Immature natural killer cell (primary cell): ENCODE measurements at places on chromosomes 6 and 20.
A peak's percentile ranks its signal among the peaks of the same experiment; 100 is the strongest.

DNA sequence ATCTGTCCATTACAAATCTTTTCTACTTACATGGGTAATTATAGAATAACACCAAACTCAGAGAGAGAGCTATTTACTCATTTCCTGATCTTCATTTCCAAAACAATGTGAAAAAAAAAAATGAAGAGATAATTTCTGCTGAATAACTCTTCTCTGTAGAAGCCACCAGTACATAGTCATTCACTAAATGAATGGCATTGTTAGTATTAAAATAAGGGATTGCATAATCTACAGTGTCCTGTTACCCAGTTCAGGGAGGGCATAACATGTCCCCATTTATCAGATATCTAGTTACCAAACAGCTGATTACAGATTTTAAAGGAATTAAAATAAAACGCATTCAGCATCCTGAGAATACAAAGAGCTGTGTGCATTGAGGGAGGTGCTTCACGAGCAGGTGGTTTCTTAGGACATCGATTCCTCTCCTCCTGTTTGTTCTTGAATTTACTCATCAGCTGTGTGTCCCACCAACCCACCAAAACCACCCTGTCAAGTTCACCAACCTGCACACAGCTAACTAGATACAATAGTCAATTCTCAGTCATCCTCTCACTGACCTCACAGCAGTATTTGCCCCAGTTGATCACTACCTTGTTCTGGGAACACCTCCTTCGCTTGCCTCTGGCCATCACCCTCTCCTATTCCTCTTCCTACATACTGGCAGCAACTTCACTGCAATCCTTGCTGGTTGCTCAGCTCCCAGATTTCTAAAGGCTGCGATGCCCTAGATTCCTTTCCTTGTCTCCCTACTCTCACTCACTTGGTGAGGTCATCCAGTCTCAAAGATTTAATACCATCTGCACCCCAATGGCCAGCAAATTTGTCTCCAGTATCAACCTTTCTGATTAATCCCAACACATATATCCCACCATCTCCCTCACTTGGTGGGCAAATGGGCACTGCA, 18.7 kb downstream of the CNKSR3 start:
- H3K27ac ChIP-seq, result no peak overlapping the region
- no peaks in the 10 kb centered on the region for H3K36me3 ChIP-seq
- H3K4me1 ChIP-seq, result no peaks in the 10 kb centered on the region
- peaks cover 2% of the 10 kb centered on the region for H3K27me3 ChIP-seq
- H3K4me3 ChIP-seq, result no peak overlapping the region

- no peak overlapping the region for H3K4me3 ChIP-seq
- DNase-seq, result no peak
- no peaks in the 10 kb centered on the region for H3K36me3 ChIP-seq
- no peaks in the 10 kb centered on the region for H3K4me1 ChIP-seq
- H3K27me3 ChIP-seq, result no peaks in the 10 kb centered on the region
Measured at GRCh38 chr6:51711876-51712275, 375.5 kb downstream of the PKHD1 start.

GRCh38 chr6:11033825-11034224, 10.3 kb downstream of the ELOVL2 start:
- DNase-seq, result no peak
- no peaks in the 10 kb centered on the region for H3K36me3 ChIP-seq
- H3K27me3 ChIP-seq, result peaks cover 24% of the 10 kb centered on the region

- no peak for DNase-seq
- no peaks in the 10 kb centered on the region for H3K36me3 ChIP-seq
- no peak overlapping the region for H3K27ac ChIP-seq
- no peak overlapping the region for H3K4me3 ChIP-seq
- H3K4me1 ChIP-seq, result no peaks in the 10 kb centered on the region
Measured at GRCh38 chr6:130620338-130620781, 206.8 kb upstream of the SMLR1 start.

DNA sequence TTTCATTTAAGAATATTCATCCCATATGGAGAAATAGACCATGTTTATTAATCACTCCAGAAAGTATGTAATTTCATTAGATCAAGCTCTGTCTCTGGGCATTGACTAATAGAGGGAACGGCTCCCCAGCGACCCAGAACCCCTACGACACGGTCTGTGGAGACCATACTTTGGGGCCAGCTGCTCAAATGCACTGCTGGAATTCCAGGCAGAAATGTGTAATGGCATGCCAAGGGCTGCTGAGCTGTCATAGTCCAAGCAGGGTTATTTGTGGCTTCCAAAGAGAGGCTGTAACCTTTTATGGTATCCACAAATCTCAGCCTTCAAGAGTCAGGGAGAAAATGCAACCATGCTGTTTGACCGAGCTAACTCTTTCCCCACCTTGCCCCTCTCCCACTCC, 755.8 kb downstream of the DHX35 start:
- no peaks in the 10 kb centered on the region for H3K4me1 ChIP-seq
- H3K4me3 ChIP-seq, result no peak overlapping the region
- H3K36me3 ChIP-seq, result no peaks in the 10 kb centered on the region
- no peaks in the 10 kb centered on the region for H3K27me3 ChIP-seq
- no peak for DNase-seq
- no peak overlapping the region for H3K27ac ChIP-seq

DNA sequence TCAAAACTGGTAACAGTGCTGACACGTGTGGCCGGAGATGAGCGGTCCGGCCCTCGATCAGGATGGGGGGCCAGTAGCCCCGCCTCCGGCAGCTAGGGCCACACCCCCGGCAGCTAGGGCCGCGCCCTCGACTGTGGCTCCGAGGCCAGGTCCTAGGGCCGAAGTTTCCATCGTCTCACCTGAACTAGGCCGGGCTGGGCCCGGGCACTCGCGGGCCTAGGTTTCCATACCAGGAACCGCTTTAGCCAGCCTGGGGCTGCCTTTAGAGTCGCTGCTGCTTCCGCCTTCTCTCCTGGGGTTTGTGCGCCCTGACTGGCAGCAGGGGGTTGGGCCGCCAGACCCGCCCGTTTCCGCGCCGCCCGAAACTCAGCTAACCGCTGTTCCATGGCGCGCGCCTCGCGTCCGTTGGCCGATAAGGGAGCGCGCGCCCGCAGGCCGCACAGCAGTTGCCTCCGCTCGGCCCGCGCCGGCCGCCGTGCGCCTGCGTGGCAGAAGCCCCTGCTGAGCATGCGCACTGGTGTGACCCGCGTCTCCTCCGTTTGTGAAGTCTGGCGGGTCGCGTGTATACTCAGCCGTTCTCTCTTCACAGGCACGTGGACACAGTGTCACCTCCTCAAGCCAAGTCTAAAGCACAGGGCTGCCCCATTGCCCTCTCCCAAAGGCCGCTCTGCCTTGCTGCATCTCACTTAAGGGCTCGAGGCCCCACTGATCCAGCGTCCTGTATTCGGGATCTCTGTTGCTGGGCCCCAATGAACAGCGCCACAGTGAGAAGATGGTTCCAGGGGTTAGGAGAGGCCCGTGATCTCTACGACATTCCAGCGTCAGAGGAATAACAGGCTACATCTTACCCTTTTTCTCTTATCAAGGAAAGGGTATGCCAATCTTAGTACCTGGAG, at the start of gene SAYSD1:
Gene SAYSD1 (minus strand): TSS at position 483 of the 896 bp plus-strand sequence. CDS start 97 bp downstream, at position 386.
- DNase-seq, result peak; percentile 96
- H3K4me1 ChIP-seq, result peaks cover 14% of the 10 kb centered on the region
- peak within 1 kb of the TSS; percentile 99 for H3K27ac ChIP-seq
- H3K4me3 ChIP-seq, result peak within 1 kb of the TSS; percentile 95
- peaks cover 7% of the 10 kb centered on the region for H3K27me3 ChIP-seq
- H3K36me3 ChIP-seq, result peaks cover 15% of the 10 kb centered on the region

DNA sequence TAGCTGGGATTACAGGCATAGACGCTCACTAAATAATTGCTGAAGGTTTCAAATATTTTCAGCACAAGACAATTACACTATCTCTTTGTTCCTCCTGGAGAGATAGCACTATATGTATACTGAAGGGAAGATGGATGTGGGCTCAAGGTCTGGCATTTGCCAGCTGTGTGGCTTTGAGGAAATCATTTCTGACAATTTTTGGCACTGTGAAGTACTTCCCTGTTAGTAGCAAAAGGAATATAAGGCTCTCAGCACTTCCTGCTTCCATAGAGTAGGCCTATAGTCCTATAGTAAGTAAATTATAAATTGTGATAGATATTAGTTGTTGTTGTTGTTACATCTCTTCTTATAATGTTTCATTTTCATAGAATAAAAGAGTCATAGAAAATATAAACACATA, 271.1 kb downstream of the SAMD5 start:
- H3K27me3 ChIP-seq, result no peaks in the 10 kb centered on the region
- no peaks in the 10 kb centered on the region for H3K4me1 ChIP-seq
- no peak overlapping the region for H3K4me3 ChIP-seq
- H3K36me3 ChIP-seq, result no peaks in the 10 kb centered on the region
- DNase-seq, result no peak

- no peaks in the 10 kb centered on the region for H3K27me3 ChIP-seq
- H3K27ac ChIP-seq, result peak overlapping the region; percentile 0
- peaks cover 59% of the 10 kb centered on the region for H3K4me1 ChIP-seq
- peaks cover 8% of the 10 kb centered on the region for H3K36me3 ChIP-seq
Measured at GRCh38 chr20:25340380-25340779, 50.3 kb downstream of the ABHD12 start.

- DNase-seq, result no peak
- no peak overlapping the region for H3K4me3 ChIP-seq
- H3K27ac ChIP-seq, result no peak overlapping the region
- H3K4me1 ChIP-seq, result peaks cover 45% of the 10 kb centered on the region
Measured at GRCh38 chr6:119227377-119227776, 122.2 kb downstream of the MAN1A1 start.

GRCh38 chr6:142323377-142323776, 21.6 kb downstream of the ADGRG6 start:
- H3K27me3 ChIP-seq, result no peaks in the 10 kb centered on the region
- no peak for DNase-seq
- no peak overlapping the region for H3K4me3 ChIP-seq
- no peak overlapping the region for H3K27ac ChIP-seq

- H3K27ac ChIP-seq, result no peak overlapping the region
- DNase-seq, result no peak
- H3K4me1 ChIP-seq, result no peaks in the 10 kb centered on the region
- H3K36me3 ChIP-seq, result no peaks in the 10 kb centered on the region
- no peaks in the 10 kb centered on the region for H3K27me3 ChIP-seq
Measured at GRCh38 chr6:167211881-167212712, 54.3 kb upstream of the GPR31 start.

- no peak overlapping the region for H3K27ac ChIP-seq
- H3K27me3 ChIP-seq, result no peaks in the 10 kb centered on the region
- no peak overlapping the region for H3K4me3 ChIP-seq
- no peaks in the 10 kb centered on the region for H3K36me3 ChIP-seq
- H3K4me1 ChIP-seq, result no peaks in the 10 kb centered on the region
Measured at GRCh38 chr6:97594844-97595243, 311.8 kb upstream of the MMS22L start.

DNA sequence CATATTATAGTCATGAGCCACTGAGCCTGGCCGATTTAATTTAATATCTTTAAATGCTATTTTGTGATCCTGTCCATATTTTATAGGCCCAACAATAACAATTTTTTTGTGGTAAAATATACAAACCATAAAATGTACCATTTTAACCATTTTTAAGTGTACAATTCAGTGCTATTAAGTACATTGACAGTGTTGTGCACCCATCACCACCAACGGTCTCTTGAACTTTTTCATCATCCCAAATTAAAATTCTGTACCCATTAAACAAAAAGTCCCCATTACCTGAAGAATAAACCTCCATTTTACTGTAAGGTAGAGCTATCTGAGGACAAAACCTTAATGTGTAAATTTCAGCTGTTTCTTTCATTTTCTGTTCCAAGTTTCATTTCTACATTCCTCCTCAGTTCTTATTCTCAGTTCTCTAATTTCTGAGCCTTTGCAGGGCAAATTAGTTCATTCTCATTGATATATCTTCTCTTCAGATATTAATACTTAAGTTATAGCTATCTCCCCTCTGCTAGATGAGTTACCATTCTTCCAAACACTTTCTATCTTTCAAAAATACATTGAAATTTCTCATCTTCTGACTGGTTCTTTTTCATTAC, 10.3 kb downstream of the MTO1 start:
- peaks cover 2% of the 10 kb centered on the region for H3K27me3 ChIP-seq
- peak overlapping the region; percentile 21 for H3K4me3 ChIP-seq
- no peak for DNase-seq
- peaks cover 19% of the 10 kb centered on the region for H3K36me3 ChIP-seq

GRCh38 chr6:23890543-23891227, 235.3 kb upstream of the NRSN1 start:
- no peak overlapping the region for H3K4me3 ChIP-seq
- H3K27ac ChIP-seq, result no peak overlapping the region
- DNase-seq, result no peak
- no peaks in the 10 kb centered on the region for H3K36me3 ChIP-seq

- H3K36me3 ChIP-seq, result peaks cover 9% of the 10 kb centered on the region
- H3K27ac ChIP-seq, result peak overlapping the region; percentile 41
- peaks cover 44% of the 10 kb centered on the region for H3K4me1 ChIP-seq
Measured at GRCh38 chr20:50561379-50562078, 51.3 kb downstream of the PTPN1 start.

DNA sequence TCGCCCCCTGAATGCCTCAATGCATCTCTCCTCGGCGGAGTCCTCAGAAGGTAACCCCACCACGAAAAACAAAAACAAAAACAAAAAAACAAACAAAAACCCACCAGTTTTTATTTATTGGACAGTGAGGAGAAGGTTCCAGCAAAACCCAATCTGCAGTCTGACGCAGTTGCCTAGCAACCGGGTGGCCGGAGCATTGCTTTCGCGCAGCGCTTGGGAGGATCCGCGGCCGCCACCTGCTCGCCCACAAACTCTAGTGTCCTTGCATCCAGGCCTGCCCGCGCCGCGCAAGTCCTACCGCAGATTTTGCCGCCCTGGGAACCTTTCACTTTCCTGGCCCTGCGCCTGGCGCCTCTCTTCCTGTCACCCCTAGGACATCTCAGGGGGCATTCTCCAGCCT, 17.6 kb downstream of the TFAP2B start:
- peaks cover 8% of the 10 kb centered on the region for H3K27me3 ChIP-seq
- no peak for DNase-seq
- no peak overlapping the region for H3K27ac ChIP-seq
- H3K4me3 ChIP-seq, result no peak overlapping the region

DNA sequence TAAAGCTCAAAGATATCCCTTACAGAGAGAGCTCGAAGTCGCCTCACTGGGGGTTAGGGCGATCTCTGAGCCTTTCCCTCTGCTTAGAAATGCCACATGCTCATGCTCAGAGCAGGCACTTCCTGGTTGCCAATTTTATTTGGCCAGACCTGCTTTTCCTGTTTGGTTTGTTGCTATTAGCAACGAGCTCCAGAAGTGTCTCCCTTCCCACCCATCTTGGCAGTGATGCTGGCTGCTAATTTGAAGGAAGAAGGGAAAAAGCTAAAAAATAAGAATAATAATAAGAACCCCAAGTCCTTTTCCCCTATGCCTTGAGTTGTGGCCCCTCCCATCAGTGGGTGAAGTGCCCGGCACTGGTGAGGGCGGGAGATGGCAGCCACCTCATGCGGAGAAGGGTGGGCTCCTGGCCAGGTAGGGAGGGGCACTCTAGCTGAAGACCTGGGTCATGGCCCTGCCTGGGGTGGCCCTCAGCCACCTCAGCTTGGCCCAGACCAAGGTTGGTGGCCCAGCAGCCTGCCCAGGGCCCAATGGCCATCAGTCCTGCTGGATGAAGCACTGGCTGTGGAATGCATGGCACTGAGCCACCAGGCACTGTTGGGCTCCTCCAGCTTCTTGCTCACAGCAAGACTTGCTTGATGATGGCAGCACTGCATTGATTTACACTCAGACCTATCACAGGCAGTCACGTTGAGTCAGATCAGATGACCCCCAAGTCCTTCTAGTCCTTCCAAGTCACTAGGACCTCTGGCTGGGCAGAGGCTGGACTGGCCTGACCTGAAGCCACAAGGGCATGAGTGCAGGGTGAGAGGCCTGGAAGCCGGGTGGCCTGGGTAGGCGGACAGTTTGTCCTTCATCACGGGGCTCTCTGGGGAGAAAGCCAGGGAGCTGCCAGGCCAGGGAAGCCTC, 79.0 kb downstream of the SYNJ2 start:
- peaks cover 2% of the 10 kb centered on the region for H3K4me1 ChIP-seq
- DNase-seq, result no peak

- no peak for DNase-seq
- no peak overlapping the region for H3K4me3 ChIP-seq
- peaks cover 15% of the 10 kb centered on the region for H3K27me3 ChIP-seq
Measured at GRCh38 chr6:105972440-105972839, 113.7 kb upstream of the PRDM1 start.
